Endothelial cell (in vitro differentiated cells): ENCODE measurements at places on chromosomes 2 and 18. TPM values are rescaled to one million over a fixed set of nuclear protein-coding genes. Genes with fewer than 3 reads are reported as not detected.

DNA sequence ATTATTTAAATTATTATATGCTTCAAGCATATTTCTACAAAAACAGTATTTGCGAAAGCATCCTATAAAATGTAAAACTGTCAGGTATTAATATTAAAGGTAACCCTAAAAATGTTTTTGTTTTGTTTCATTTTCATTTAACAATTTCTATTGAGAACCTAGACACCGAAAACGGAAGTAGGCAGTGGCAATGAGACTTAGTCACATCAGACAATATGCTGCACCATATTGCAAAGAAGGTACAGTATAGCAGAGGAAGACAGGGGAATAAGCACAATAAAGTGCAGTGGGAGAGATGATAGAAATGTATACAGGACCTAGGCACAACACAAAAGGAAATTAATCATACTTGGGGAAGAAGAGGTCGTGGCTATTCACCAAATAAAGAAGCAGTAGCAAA lies 12.2 kb downstream of the SCN1A start:
- no peak for DNase-seq
- no peak overlapping the region for H3K4me3 ChIP-seq
- H3K27me3 ChIP-seq: no peaks in the 10 kb centered on the region
- no peak overlapping the region for H3K27ac ChIP-seq

DNA sequence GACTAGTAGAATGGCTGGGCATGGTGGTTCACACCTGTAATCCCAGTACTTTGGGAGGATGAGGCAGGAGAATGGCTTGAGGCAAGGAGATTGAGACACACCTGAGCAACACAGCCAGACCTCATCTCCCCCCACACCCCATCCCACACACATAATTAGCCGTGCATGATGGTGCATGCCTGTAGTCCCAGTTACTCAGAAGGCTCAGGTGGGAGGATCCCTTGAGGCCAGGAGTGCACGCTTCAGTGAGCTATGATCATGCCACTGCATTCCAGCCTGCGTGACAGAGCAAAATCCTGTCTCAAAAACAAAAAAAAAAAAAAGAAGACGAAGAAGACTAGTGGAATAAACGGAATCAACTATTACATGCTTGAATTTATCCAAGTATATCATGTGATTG lies 150.0 kb downstream of the STK39 start:
- no peak overlapping the region for H3K4me3 ChIP-seq
- no peak overlapping the region for H3K27ac ChIP-seq
- H3K4me1 ChIP-seq: no peaks in the 10 kb centered on the region
- H3K27me3 ChIP-seq: no peaks in the 10 kb centered on the region

- H3K27ac ChIP-seq: no peak overlapping the region
- H3K4me3 ChIP-seq: no peak overlapping the region
- DNase-seq: no peak
- no peaks in the 10 kb centered on the region for H3K4me1 ChIP-seq
- H3K36me3 ChIP-seq: peaks cover 38% of the 10 kb centered on the region
Measured at GRCh38 chr2:216142540-216142939, 33.4 kb downstream of the XRCC5 start.

- peaks cover 2% of the 10 kb centered on the region for H3K27me3 ChIP-seq
- H3K4me3 ChIP-seq: no peak overlapping the region
- no peak overlapping the region for H3K27ac ChIP-seq
- DNase-seq: no peak
- no peaks in the 10 kb centered on the region for H3K4me1 ChIP-seq
- peaks cover 20% of the 10 kb centered on the region for H3K36me3 ChIP-seq
Measured at GRCh38 chr2:23772056-23772455, 154.9 kb downstream of the ATAD2B start.

- no peaks in the 10 kb centered on the region for H3K4me1 ChIP-seq
- H3K27ac ChIP-seq: no peak overlapping the region
- no peak overlapping the region for H3K4me3 ChIP-seq
- H3K36me3 ChIP-seq: no peaks in the 10 kb centered on the region
Measured at GRCh38 chr2:166516712-166517303, 22.8 kb upstream of the SCN7A start.

Gene TSN
- 264 TPM for total RNA-seq
